ENCODE measurements at places on chromosomes 2 and 18.

DNA sequence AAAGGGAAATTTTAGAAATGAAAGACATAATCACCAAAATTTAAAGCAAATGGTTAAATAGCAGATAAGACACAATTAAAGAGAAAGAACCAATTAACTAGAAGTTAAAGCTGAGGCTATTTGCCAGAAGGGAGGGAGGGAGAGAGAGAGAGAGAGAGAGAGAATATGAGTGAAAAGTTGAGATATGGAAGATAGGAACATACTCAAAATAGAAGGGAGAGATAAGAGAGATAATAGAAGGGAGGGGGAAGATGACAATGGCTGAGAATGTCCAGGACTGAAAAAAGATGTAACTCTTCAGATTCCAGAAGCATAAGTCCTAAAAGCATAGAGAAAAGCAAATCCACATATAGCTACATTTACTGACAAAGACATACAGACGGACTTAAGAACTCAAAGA lies 17.1 kb upstream of the AAK1 start:
- no peak for DNase-seq

- peak; percentile 5 for DNase-seq
These were observed 93.3 kb downstream of the CTAGE1 start for GRCh38 chr18:22324191-22325131.

- no peak for DNase-seq
These were observed 6.0 kb downstream of the DNER start for GRCh38 chr2:229708335-229708734.

DNA sequence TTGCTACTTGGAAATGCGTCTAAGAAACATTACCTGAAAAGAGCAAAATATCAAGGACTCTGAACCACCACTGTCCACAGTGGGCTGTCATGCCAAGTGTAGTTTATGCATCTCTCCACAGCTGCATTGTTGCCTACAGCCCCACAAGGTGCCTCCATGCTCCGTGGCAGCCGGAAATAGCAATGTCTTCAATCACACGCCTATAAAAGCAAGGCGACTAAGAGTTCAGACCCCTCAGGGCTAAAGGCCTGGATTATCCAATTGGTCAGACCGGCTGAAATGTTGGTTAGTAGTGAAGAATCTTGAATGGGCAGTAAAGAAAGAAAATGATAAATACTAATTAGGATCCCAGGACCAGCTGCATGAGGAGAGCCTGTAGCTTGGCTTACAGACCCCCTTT lies 114.0 kb upstream of the SLC35G4 start:
- DNase-seq = no peak

- DNase-seq = no peak
These were observed 23.1 kb upstream of the TXNDC2 start for GRCh38 chr18:9862686-9863085.

DNA sequence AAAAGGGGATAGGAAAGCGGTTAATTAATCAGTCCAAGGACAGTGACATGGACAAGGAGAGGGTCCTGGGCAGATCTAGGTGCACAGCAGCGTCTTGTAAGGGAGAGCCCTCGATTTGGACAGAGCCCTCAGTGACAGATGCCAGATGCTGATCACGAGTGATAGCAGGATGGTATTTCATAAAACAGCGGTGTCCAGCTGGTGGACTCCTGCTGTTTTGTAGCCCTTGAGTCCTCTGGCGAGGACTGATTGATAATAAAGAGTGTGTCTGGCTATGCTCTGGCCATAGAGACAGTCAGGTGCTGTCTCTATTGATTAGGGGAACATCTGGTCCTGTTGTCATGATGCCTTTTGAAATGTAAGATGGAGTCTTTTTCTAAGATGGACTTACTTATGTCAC lies 180.7 kb downstream of the NCK2 start:
- DNase-seq = no peak

DNA sequence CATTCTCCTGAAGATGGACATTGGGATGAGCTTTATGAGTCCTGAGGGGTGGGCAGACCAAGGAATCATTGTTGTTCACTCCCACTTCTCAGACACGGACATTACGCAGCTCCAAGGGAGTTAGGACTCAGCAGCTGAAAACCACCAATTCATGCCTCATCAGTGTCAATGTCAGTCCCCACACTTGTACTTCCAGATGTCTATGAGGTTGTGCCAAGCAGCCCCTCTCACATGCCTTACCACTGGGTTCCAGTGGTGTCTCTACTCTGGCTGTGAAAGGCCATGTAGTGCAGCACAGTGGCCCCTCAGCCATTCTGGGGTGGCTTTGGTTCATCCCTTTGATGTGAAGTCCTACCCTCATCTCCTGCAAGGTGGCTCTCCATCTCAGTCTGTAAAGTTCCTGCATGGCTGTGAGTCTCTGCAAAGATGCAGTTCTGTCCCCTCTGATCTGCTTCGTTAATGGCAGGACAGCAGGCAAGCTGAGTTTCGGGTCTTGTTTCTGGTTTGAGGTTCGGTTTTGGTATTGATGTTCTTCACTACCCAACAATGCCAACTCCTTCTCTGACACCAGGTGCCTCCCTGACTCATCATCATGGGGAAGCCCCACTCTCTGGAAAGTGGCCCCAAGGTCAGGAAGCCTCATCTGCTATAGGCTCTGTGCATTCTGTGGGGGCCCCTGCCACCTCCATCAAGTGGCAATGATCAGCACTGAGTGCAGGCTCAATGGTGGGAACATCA lies 14.0 kb upstream of the COL6A3 start:
- peak; percentile 91 for DNase-seq

- DNase-seq = no peak
These were observed 70.3 kb upstream of the CTLA4 start for GRCh38 chr2:203797276-203797675.

DNA sequence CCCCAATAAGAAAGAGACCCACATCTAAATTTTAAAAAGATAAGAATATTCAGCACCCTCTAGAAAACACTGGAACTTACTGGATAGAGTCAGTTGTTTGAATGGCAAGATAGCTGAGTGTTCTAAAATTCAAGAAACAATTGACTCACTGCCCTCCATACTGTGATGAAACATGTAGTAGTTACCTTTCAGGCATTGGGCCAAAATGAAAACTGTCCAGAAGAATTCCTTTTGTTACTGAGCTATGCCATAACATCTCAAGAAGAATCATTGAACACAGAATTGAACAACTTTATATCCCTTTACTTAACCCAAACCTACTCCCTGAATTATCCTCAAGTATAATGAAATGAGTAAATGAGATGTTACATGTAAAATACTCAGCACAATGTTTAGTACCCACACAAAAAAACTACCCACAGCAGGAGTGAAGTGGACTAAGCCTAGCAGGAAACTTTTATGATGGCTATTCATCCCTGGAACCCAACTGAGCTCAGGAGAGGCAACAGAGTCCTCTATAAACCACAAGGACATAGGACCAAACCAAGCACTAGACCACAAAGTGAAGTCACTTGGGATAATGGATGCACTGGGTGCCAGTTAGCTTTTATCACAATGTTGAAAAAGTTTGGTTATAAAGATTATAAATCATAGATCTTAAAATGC lies 32.7 kb downstream of the RBM43 start:
- no peak for DNase-seq

DNA sequence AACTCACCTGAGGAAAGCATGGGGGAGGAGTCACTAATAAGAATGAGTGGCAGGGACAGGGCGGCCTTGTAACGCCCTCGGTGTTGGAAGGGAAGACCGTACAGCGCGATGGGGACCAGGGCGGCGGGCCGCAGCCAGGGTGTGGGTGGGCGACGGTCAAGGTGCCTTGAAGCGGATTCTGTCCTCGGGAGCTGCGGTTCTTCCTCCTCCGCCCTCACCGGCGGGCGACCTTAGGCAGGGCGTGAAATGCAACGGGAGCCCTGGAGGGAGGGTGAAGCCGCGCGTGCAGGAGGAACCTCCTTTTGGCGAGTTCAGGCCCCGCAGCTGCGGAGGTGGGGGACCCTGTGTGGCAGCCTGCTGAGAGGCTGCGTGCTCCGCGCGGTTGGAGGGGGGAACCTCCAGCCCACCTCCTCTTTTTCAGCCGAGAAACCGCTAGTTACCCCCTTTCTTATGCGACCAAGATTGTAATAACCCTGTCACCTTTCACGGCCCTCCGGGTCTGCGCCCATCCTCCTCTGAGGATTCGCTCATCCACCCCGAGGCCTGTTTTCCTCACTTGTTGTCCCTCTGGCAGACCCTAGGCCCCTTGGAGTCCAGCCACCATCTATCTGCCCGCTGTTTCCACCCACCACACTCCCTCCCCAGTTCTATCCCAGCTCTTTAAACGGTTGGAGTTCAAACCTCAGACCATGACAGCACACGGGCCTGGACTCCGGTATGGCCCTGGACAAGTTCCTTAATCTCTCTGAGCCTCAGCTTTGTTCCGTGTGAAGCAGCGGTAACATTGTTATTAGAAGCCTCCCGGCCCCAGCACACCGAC lies 823 bp upstream of the RNU2-63P start:
- DNase-seq = peak; percentile 71

- no peak for DNase-seq
These were observed 260.5 kb upstream of the THUMPD2 start for GRCh38 chr2:40039549-40039948.

All from stimulated activated CD4-positive, alpha-beta T cell treated with anti-CD3 and anti-CD28 coated beads, Interleukin-15, amount 100 ng/mL, for 24 hours (primary cell).